Activated naive CD4-positive, alpha-beta T cell (primary cell): ENCODE measurements at places on chromosomes 7 and 10.

DNA sequence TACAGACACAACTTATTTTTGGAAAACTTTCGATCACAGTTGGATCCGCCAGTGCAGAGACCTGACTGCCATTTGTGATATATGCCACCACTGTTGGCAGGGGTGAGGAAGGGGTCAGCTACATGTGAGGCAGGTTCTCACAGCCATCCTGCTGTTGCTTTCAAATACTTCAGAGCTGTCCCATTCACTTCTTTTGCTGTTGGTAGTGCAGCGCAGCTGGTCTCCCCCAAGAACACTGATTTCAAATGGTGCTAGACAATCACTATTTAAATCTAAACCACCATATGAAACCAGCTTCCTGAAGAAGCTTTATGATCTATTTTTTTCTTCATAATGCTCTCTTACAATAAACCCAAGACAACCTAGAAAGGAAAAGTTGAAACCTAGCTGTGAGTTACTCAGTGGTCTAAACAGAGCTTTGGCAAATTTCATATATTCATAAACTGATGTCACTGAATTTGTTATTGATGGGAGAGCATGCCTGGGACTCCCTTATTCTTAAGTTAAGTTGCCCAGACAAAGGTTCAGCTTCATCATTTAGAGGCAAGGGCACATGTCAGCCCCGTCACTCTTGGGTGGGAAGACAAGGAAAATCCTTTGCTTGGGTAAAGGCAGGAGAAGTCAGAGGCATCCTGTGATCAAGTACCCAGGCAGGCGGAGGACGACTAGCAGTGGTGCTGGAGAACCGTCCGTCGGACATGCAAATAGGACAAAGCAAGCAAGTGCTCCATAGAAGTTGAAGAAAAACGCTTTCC, 143.4 kb upstream of the KLF14 start:
- no peak for DNase-seq

DNA sequence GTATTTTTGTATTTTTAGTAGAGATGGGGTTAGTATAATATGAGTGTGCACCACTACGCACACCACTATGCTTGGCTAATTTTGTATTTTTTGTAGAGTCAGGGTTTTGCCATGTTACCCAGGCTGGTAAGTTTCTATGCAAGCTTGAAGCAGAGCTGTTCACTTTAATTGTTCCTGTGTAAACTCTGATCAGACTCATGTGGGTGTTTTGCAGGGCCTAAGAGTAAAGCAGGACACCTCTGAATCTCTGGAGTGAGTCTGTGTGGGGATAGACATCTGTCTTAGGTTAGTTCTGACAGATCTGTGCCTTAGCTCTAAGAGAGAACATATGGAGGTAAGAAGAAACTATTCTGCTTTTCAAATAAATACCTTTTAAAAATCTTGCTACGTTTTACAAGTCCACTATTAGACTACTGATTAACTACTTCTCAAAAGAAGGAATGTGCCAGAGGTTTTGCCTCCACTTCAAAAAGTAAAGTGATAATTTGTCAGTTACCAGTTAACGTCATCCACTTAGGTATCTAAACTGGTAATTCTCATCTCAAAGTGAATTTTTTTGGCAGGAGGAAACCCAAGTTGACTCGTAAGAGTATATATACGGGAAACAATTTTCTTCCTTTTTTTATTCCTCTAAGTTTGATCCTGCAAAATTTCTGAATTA, 1.1 kb downstream of the COL17A1 start:
- DNase-seq: no peak

DNA sequence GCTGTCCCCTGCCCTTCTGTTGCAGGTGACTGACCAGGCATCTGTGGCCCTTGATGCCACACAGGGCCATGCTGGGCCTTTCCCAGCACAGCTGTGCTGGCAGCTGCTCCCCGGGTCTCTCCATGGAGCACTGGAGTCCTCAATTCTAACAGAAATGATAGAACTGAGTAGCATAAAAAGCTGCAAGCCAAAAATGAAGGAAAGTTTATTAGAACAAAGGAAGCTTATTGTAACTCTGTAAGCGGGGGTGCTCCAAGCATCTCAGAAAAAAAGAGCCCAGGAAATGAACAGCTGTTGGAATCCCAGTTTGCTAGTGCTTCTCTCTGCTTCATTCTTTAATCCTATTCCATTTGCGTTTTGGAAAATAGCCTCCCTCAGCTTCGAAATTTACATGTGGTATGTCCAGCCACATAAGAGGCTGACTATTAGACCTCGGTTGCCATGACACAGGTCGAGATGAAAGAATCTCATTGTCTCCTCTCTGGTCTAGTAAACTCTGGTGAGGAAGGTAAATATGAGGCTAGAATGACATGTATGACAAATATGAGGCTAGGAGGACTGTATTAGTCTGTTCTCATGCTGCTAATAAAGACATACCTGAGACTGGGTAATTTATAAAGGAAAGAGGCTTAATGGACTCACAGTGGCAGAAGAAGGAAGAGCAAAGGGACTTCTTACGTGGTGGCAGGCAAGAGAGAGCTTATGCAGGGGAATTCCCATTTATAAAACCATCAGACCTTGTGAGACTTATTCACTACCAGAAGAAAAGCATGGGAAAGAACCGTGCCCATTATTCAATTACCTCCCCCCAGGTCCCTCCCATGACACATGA, 23.7 kb downstream of the EPDR1 start:
- no peak for DNase-seq

- no peak for DNase-seq
Measured at GRCh38 chr7:124515106-124515830, 250.3 kb downstream of the GPR37 start.

GRCh38 chr7:48837266-48837665, 87.1 kb upstream of the CDC14C start:
- DNase-seq: no peak

- no peak for DNase-seq
Measured at GRCh38 chr10:98492763-98493162, 46.0 kb upstream of the HPS1 start.

DNA sequence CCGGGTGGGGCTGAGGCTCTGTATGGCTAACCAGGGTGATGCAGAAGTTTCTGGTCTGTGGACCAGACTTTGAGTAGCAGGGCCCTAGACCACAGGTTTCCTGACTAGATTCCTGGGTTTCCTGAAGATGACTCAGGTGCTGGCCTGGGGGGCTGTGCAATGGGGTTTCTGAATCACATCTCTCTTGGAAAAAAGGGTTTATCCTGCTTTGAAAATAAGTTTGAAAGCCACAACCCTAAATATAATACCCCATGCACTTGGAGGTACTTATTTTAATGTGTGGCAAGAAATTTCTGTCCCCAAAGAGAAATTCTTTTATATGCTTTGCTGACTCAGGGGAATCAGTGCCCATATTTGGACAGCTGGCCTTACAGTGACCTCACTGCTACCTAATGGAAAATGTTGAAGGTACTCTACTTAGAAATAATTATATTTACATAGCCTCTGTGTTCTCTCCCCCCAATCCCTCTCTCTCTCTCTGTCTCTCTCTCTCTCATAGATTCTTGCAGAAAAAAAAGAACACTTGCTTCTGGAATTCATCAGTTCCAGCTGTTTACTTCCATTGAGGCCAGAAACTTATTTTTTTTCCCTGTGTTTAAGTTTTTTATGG, 184.4 kb upstream of the LYZL2 start:
- DNase-seq: no peak

GRCh38 chr7:130488392-130489139, 3.3 kb upstream of the MEST start:
- DNase-seq: no peak

DNA sequence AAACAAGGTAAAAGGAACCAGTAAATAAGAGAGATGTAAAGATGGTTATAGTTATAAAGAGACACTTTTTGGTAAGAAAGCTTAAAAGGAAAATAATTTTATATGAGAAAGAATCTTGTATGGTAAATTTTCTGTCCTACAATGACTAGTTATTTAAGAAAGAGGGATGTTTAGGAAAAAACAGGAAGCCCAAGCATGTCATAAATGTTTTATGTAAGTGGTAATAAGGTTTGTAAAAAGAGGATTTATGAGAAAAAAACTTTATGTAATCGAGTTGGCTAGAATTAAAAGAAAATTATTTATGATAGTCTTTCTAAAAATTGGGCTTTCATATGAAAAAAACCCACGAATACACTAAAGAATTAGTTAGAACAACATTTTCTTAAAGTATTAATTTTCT, 34.2 kb upstream of the CREB3L2 start:
- no peak for DNase-seq

- no peak for DNase-seq
Measured at GRCh38 chr7:158142657-158143056, 445.0 kb downstream of the PTPRN2 start.

GRCh38 chr7:17521437-17521836, 223.0 kb downstream of the AHR start:
- no peak for DNase-seq

- DNase-seq: no peak
Measured at GRCh38 chr10:14873090-14873760, 5.4 kb upstream of the SUV39H2 start.

GRCh38 chr7:150875791-150876190, 23.5 kb downstream of the AOC1 start:
- no peak for DNase-seq

DNA sequence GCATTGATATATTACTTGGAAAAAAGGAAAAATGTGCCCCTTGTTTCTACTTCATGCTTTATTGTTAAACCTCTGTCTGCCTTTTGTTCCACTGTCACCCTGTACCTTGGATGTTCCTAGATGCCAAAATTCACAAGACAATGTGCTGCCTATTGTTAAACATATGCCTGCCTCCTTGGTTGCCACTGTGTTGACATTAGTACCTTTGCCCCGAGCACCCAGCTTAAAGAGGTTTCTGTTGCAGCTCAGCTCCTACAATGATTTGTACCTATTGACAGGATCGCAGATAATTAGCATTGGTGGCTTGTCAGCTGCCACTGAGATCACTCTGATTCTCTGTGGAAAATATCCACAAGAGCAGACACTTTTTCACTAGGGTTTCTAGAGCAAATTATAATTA, 188.0 kb downstream of the KCND2 start:
- DNase-seq: no peak

- DNase-seq: no peak
Measured at GRCh38 chr10:71795248-71795647, 21.9 kb upstream of the VSIR start.

- DNase-seq: no peak
Measured at GRCh38 chr7:22140578-22140977, 194.9 kb upstream of the CDCA7L start.

DNA sequence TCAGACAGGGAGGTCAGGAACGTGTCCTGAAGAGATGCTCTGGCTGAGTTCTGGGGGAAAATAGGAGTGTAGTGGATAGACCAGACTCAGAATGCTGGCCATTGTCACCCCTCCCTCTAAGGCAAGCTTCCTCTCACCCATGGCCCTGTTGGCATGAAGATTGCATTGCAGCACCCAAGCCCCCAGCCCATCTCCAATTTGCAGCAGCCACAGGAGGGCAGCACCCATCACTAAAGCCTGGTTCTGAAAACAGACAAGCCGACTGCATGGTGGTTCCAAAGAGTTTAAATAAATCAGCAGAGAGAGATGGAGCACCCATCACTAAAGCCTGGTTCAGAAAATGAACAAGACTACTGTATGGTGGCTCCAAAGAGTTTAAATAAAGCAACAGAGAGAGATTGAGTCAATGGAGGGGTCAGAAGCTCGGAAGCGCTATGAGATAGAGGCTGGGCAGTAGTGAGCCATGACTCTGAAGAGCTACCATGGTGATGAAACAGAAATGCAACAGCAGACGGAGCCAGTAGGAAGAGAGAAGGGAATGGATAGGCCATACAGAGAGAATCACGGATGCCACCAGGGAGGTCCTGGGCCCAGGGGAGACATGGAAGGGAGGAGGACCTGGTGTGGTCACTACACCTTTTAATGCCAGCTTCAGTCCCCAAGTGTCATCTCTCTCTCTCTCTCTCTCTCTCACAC, 237.9 kb upstream of the MYO3A start:
- DNase-seq: no peak

DNA sequence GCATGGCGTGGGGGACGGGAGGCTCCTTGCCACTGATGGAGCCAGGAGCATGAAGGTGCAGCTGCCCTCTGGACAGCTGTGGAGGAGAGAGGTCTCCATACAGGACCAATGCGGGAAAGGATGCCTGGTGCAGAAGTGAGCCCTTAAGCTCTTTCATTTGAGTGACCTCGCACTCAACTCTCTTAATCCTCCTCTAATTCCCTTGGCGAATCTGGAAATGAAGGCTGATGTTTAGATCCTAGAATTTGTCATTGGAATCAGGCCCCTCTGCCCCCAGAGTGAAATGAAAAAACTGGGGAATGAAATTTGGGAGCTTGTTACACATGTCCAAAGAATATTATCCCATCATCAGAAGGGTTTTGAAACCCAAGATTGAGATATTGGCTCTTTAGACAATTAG, 639.5 kb downstream of the LRMDA start:
- no peak for DNase-seq

- no peak for DNase-seq
Measured at GRCh38 chr10:127293640-127294039, 97.2 kb upstream of the INSYN2A start.

GRCh38 chr7:79386688-79387422, 66.6 kb downstream of the MAGI2 start:
- no peak for DNase-seq

- no peak for DNase-seq
Measured at GRCh38 chr7:151086802-151087244, 548 bp downstream of the AGAP3 start.

- DNase-seq: no peak
Measured at GRCh38 chr7:30263090-30263710, 21.2 kb upstream of the ZNRF2 start.

DNA sequence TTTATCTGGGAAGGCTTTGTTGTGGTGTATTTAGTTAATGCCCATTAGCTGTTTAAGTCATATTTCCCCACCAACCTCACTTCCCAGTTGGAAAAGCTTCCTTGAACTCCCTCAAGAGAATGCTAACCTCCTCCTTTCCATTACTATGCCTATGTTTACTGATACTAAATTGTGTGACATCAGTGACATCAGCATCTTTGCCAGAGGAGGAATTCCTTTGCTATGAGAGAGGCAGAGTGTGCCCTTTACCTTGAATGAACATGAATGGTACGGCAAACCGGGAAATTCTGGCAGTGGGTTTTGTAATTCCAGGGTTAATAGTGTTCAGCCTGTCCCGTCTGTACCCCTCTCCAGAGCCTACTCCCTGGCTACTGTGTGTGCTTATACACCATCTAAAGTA, 22.1 kb upstream of the GLCCI1 start:
- no peak for DNase-seq

DNA sequence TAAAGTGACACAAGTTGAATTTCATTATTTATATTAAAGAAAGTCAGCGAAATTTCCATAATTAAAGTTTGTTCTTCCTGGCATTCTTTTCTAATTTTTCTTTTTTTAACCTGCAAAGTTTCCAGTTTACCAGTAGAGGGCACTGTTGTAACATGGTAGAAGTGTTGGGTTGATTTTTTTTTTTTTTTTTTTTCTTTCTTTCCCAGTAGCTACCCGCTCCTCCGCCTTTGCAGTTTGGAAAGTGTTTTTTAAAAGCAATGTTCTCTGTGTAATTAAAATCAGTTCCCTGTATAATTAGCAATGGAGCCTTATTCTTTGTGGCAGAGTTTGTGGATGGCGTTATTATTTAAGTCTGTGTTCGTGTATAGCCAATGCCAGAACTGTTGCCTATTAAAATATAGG, 53.7 kb downstream of the TAF3 start:
- no peak for DNase-seq

GRCh38 chr7:55554038-55554437, 18.3 kb downstream of the VOPP1 start:
- DNase-seq: no peak
